Activated naive CD8-positive, alpha-beta T cell treated with anti-CD3 and anti-CD28 coated beads for 36 hours (primary cell): ENCODE measurements at places on chromosomes 4 and X. TPM values are rescaled to one million over a fixed set of nuclear protein-coding genes. Genes with fewer than 3 reads are reported as not detected.

DNA sequence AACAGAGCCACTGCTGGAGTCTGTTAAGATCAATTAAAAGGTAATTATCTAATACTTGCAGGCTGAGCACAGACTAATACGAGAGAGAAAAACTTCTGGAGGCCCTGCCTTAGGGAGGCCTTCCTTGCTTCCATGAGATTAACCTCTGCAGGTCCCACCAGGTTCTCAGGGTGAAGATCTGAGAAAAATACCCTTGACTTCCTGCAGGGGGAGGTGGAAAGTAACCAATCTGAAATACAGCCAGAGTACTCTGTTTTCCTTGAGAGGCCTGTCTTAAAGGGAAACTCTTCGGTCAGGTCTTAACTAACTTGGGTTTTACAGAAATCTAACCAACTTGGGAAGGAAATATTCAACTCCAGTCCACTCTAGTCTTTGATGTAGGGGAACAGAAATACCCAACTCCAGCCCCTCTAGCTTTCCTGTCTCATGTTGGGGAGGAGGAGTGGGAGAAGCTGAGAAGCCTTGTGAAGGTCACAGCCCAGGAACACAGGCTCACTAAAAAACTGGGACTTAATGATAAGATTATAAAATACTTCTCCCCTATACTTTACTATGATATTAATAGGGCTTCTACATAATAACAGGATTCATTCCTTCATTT is 77.1 kb downstream of the TBCK start:
- no peak for DNase-seq

Gene BEX5
- 4.5 TPM for total RNA-seq

Gene SYP
- total RNA-seq: 4.6 TPM

DNA sequence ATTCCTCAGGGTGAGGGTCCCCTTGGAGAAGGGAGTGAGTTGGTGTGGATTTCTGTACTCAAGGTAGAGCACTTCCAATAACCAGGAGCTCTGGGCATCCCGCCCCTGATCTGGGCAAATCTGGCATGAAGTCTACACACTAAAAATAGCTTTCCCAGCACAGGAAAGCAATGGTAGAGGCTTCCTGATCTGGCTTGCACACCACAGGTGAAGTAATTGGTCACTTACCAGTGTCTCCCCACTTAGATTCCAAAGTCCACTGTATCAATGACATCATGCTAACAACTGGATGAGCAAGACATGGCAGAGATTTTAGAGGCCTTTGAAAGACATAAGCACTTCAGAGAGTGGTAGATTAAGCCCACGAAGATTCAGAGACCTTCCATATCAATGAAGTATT is 17.8 kb upstream of the IDS start:
- DNase-seq: no peak

Gene CISD2
- total RNA-seq: 41.5 TPM

DNA sequence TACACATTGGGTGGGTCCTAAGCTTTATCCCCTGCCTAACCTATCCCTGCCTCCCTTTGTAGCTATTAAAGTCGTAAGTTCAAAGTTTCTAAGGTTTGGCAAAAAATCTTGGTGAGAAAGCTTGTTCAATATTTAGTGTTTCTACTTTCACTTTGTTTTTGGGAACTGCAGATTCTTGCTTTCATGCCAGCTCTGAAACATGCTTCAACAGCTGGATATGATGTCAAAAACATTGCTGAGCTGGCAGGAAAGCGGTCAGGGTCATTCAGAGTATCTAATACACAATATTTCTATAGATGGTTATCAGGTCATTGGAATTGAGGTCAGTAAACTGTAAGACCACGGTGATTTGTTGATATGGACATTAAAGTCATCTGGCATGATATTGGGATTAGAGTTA is 19.7 kb downstream of the CENPI start:
- no peak for DNase-seq

DNA sequence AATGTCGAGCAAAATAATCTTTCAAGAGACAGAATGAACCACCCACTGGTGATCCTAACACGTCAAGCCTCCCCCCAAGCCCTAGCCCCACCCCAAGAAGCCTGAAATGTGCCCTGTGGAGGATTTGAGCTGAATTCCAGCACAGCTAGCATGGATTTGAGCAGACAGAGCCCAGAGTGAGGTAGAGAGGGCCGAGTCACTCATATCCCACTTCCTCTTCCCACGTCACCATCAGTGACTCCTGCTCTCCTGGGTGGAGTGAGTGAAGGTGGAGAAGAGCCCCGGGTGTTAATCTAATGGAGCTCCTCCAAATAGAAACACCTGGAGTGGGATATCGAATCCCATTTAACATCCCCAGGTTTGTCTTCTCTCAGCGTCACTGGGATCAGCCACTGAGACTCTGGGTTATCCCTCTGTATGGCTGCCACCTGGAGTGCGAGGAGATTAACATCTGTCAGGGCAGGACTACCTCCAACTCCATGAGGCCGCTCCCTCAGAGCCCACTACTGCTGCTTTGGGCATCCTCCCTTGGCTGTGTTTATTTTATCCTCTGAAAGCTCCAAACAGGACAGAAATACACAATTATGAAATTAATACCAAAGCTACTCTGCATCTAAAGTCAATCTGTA is 136.6 kb downstream of the NWD2 start:
- DNase-seq: no peak

Gene ACOT9
- total RNA-seq: 22.1 TPM

- DNase-seq: no peak
These were observed 165.3 kb downstream of the FBXO8 start for GRCh38 chr4:174118171-174118570.

DNA sequence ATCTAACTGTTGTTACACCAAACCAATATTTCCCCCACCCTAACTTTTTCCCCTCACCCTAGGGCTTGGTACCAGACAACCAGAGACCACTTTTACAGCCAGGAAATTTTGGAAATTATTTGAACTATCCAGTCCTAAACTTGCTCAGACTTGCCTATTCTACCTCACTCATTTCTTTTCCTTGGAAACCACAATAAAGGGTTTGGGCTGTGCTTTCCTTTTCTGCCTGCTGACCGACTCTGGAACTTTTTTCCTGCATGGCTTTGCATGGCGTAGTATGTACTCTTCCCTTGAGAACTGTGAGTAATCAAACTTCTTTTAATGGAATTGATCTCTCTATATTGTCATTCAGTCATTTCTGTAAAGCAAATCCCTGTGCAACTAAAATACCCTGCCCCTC is 516.5 kb upstream of the FTHL17 start:
- no peak for DNase-seq

GRCh38 chr4:38857354-38858096 is 908 bp upstream of the TLR6 start:
- peak; percentile 23 for DNase-seq

Gene ZNF141
- total RNA-seq: 27.5 TPM

Gene UGT2B10
- total RNA-seq: not detected

DNA sequence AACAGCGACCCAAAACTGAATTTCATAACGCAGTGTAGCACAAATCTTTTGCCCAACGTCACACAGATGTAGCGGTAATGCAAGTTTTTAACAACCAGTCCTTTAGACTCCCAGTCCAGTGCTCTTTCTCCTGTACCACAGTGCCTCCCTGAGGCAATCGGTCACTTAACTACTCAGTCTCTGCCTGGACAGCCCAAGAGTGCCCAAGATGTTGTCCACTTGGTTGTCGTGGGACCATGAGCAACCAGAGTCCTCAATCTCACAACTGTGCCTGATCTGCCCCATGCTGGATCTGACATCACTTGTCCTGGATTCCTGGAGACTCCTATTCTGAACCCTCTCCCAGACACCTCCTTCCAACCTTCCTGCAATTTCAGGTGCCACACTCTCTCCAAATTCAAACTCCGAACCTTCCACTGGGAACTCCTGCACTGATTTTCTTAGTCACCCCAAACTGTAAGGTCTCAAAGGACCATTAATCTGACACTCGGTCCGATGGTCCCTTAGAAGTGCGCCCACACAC is 702 bp downstream of the MMGT1 start:
- DNase-seq: no peak

DNA sequence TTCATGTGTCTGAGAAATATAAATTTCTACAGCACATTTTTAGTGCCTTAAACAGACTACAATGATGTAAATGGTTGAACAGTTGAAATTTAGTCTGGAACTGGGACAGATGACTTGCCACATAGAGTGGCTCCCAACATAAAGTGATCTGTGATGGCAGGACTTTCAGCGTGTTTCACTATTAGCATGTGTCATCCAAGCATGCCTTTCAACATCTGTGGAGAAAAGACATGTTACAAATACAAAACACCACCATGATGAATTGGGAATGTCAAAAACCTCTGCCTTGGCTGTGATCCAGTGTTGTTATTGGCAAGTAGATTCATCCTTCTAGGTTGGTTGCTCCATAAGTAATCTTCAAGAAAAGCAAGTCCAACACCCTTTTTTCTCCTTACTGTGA is 348.7 kb downstream of the MAPK10 start:
- DNase-seq: no peak

- no peak for DNase-seq
These were observed 39.4 kb upstream of the EFHC2 start for GRCh38 chrX:44382871-44383270.

Gene HPSE
- 7.8 TPM for total RNA-seq

Gene ZNF674
- 1.3 TPM for total RNA-seq

Gene MAB21L2
- total RNA-seq: not detected

- DNase-seq: no peak
These were observed 22.4 kb downstream of the CLDN22 start for GRCh38 chr4:183297675-183298074.

- no peak for DNase-seq
These were observed 57.5 kb upstream of the ZCCHC13 start for GRCh38 chrX:74246524-74246923.

DNA sequence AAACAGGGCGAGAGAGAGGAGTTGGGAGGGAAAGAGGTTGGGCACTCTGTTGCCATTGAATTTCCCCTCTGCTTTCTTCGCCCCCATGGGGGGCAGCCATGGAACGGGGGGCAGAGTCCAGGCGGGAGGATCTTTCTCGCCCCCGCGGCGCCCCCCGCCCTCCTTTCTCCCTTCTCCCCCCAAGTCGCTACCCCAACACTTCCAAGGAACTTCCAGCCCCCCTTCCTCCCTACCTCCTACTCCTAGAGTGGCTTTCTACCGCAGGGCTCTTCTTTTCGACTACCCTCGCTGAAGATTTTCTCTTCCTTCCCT is 594 bp upstream of the STAG2 start:
- peak; percentile 1 for DNase-seq

DNA sequence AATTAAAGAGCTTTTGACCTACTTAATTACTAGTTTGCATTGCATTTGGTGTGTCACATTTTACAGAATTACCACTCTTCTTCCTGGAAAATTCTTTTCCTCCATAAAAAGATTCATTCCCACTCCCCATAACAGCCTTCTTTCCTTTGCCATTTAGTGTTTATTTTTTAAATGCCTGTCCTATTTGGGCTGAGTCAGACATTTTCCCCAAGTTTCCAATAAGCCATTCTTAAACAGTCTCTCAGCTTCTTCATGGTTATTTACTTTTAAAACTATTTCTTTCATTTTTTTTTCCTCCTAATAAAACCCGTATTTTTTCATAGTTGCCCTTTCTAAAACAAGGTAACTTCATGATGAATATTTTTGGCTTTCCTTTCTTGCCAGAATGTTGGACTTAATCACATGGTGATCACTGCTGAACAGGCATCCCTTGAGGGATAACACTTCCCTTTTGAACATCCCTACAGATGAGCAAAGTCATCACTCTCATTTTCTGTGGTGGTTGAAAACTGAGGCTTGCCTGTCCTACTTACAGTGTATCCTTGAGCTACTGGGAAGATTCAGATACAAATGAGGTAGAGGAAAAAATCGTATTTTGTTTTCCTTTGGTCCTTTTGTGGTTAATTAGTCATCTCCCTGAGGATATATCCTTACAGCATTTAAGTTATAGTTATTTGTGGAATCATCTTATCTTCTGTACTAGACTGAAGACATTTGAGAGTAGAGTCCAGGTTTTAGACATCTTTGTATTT is 520.5 kb upstream of the NR3C2 start:
- no peak for DNase-seq

DNA sequence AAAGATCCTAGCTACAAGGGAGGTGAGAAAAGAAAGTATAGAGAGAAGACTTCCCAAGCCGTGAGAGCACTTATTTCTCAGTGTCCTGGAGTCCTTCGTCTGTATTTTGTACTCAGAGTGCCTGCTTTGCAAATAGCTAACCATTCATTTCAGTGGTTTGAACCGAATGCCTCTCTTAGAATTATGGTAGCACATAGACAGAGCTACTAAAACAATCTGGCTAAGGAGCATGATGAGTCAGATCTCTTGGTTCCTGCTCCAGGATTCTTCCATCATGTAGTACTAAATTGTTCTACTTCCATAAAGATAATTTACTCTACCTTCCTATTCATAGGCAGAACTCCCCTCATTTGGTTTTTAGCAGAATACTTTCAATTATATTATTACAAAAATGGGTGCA is 946.6 kb downstream of the STIM2 start:
- DNase-seq: no peak

Gene CT45A2
- not detected for total RNA-seq

GRCh38 chr4:89256203-89256800 is 51.3 kb downstream of the GPRIN3 start:
- DNase-seq: no peak

DNA sequence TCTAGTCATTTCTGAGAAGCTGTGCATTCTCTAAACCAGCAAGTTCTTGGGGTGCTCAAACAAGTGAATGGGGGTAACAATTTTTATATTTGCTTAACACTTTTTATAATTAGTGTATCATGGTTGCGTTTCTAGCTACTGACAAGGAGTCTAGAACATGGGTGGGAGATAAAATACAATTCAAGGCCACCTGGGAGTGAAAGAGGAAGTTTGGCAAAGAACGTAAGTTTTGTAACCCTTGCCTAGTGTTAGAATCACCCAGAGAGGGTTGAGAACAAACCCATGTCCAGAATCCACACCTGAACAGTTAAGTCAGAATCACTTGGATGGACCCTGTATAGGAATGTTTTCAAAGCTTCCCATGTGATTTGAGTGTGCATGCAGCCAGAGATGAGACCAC is 92.7 kb downstream of the AFF2 start:
- no peak for DNase-seq

DNA sequence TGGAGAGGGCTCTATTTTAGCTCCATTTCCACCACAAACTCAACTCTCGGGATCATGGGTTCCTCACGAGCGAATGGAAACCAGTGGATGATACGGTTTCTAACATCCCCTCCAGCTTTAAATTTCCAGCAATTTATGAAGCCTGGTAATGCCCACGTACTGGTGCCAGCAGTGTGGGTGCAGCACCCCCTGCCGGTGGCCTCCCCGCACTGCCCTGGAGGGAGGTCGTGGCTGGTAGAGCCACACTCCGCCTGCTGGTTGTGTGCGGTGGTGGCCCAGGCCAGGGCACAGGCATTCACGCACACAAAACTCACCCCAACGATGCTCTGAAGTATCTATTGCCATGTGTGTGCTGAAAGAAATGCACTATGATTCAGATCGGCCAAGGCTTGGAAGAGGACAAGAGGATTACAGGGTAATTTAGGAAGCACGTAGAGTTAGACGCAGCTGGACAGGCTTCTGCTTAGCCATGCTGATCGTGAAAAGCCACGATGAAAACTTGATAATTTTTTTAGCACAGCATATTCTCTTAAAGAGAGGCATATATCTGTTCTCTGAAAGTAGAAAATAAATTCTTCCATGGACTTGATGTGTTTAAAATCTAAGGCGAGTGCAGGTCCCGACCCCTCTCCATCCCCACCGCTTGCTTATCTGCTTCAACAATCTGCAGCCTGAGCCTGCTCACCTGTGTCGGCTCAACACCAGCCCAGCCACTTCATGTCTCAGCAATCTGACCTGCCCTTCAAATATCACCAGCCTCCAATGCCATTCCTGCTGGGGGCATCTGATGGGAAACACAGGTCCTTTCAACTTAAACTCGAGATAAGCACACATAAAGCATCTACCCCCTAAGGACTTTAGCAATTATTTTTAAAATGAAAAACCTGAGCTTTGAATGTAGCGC is 59.1 kb downstream of the SCD5 start:
- DNase-seq: peak; percentile 77
